Fibroblast of lung (primary cell): ENCODE measurements at places on chromosomes 4 and X. TPM values are rescaled to one million over a fixed set of nuclear protein-coding genes. Genes with fewer than 3 reads are reported as not detected.

Gene FRMPD3
- total RNA-seq = under 0.01 TPM in 1 of 2 replicates, not detected in the other

DNA sequence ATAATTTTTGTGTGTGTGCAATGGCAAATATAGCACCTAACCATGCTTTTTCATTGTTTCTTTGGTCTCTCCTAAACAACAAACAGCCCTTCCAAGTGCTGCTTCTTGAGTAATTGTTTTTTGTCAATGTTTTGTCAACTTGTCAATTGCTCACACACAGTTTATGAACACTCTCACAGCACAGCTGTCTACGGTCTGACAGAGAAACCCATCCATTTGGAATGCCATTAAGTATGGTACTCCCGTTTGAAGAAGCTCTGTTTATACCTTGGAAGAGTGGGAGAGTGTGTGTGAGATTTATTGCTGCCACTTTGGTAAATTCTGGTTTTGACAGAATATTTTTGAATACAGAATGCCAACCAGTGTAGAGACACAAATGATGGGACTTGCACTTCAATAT is 254.6 kb downstream of the LDB2 start:
- H3K4me3 ChIP-seq = no peak overlapping the region
- DNase-seq = no peak
- no peaks in the 10 kb centered on the region for H3K36me3 ChIP-seq
- H3K27ac ChIP-seq = no peak overlapping the region
- H3K27me3 ChIP-seq = no peaks in the 10 kb centered on the region
- H3K4me1 ChIP-seq = no peaks in the 10 kb centered on the region

Gene GRIA2
- 0.17 TPM in 1 of 2 replicates, not detected in the other for total RNA-seq

GRCh38 chrX:24982306-24982965 is 33.3 kb downstream of the ARX start:
- no peaks in the 10 kb centered on the region for H3K27me3 ChIP-seq
- H3K4me3 ChIP-seq = no peak overlapping the region
- no peaks in the 10 kb centered on the region for H3K36me3 ChIP-seq

GRCh38 chrX:153190381-153190780 is 11.3 kb downstream of the MAGEA1 start:
- no peak overlapping the region for H3K27ac ChIP-seq
- H3K4me1 ChIP-seq = no peaks in the 10 kb centered on the region
- H3K4me3 ChIP-seq = no peak overlapping the region
- DNase-seq = no peak
- H3K27me3 ChIP-seq = no peaks in the 10 kb centered on the region
